ENCODE measurements at places on chromosomes 7 and 10. TPM values are rescaled to one million over a fixed set of nuclear protein-coding genes. Genes with fewer than 3 reads are reported as not detected.

- no peak for DNase-seq
Observed at GRCh38 chr7:83105063-83105462, 57.6 kb downstream of the PCLO start.

DNA sequence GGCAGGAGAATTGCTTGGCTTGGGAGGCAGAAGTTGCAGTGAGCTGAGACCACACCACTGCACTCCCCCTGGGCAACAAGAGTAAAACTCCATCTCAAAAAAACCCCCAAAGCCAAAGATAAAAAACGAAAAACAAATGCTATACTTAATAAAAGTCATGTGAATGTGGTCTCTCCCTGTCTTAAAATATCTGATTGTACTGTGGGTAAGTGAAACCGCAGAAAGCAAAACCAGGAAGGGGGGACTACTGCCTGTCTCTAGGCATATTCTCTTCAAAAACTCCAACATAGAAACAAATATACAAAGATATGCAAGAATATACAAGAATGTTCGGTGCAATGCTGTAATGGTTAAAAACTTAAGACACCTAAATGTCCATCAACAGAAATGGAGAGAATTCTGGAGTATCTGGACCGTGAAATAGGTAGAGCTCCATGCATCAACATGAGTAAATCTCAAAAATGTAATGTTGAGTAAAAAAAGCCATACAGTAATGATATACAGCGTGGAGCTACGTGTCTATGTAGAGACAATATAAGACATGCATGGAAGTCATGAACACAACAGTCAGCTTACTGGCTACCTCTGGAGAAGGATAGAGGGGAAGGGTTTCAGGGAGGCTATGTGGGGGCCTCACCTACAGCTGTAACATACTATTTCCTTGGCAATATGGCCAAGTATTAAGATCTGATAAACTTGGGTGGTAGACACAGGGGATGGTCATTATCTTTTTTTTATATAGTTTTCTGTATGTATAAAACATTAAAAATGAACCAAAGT, 2.1 kb downstream of the ZNF394 start:
- DNase-seq, result no peak

DNA sequence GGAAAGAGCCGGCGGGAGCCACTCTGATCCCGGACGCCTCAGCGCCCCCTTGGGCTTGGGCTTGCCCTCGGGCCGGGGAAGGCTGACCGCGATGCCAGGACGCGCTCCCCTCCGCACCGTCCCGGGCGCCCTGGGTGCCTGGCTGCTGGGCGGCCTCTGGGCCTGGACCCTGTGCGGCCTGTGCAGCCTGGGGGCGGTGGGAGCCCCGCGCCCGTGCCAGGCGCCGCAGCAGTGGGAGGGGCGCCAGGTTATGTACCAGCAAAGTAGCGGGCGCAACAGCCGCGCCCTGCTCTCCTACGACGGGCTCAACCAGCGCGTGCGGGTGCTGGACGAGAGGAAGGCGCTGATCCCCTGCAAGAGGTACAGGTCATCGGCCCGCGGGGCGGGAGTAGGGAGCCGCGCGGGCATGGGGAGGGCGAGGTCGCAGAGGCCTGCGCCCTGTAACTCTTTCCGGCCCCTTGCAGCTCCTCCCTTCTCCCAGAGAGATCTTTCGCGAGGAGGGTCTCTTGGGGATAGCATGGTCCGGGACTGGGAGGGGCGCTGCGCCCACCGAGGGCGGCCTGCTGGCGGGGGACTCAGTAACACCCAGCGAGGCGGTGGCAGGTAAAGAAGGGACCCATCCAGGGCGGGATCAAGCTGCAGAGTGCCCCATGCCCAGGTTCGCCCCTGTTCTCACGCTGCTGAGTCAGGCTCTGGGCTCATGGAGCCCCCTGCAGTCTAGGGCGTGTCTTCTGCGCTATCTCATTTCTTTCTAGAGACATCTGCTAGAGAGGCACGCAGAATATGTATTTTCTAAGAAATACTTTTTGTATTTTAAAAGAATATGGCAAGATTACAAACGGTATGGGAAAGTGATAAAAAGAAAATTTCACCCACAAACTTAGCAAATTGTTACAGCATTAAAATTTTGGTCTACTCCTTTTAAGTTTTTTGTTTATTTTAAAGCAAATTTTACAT, 687 bp downstream of the EPDR1 start:
- no peak for DNase-seq

- DNase-seq, result no peak
Observed at GRCh38 chr10:26802527-26802926, 58.2 kb downstream of the ABI1 start.

The ATOH7 gene
- under 0.01 TPM for total RNA-seq

DNA sequence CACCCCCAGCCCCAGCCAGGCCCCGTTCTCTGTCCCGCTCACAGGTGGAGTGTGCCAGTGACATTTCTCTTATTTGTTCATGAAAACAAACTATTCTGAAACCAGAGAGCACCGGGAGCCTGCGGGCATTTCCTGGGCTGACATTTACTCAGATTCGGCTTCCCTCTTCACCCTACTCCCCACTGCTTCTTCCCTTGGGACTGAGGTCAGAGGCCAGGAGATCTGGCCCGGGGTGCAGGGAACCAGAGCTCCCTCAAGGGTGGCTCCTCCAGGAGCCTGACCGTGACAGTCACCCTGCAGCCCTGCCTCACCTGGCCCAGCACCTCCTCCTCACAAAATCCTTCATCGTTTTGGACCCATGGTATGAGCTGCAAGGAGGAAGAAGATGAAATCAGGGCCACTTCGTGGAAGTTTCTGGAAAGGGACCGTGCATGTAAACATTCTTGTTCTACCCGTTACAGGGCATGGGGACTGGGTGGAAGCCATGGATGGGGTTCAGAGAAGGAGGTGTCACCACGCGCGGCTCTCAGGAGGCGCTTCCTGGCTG, 12.2 kb downstream of the BHLHA15 start:
- DNase-seq, result no peak

GRCh38 chr7:130560972-130561371, 69.1 kb downstream of the MEST start:
- peak; percentile 59 for DNase-seq

The CYP26C1 gene
- not detected for total RNA-seq

All from fibroblast of villous mesenchyme (primary cell).